Head of caudate nucleus (tissue), 42 donors: ENCODE measurements at places on chromosomes 11 and 22.

DNA sequence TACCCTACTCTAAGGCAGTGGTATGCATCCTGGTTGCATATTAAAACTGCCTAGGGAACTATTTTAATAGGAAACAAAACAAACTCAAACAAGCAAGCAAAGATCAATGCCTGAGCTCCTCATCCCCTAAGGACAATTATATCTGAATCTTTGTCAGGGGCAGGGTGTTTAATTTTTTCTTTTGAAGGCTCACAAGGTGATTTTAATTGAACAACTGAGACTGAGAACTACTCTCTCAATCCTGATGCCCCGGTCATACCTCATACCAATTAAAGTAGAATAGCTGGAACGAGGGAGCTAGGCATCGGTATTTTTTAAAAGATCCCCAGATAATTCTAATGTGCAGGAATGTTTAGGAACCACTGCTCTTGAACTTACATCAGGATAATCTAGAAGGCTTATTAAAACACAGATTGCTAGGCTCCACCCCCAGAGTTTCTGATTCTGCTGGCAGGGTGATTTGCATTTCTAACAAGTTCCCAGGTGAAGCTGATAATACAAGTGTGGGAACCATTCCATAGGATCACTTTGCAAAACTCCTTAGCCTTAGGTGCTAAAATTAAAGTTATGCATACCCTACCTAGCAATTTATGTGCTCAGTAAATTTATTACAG is 416.5 kb downstream of the GUCY1A2 start:
- DNase-seq: peak; percentile 75

GRCh38 chr11:17496406-17496805 is 19.8 kb upstream of the ABCC8 start:
- no peak for DNase-seq

DNA sequence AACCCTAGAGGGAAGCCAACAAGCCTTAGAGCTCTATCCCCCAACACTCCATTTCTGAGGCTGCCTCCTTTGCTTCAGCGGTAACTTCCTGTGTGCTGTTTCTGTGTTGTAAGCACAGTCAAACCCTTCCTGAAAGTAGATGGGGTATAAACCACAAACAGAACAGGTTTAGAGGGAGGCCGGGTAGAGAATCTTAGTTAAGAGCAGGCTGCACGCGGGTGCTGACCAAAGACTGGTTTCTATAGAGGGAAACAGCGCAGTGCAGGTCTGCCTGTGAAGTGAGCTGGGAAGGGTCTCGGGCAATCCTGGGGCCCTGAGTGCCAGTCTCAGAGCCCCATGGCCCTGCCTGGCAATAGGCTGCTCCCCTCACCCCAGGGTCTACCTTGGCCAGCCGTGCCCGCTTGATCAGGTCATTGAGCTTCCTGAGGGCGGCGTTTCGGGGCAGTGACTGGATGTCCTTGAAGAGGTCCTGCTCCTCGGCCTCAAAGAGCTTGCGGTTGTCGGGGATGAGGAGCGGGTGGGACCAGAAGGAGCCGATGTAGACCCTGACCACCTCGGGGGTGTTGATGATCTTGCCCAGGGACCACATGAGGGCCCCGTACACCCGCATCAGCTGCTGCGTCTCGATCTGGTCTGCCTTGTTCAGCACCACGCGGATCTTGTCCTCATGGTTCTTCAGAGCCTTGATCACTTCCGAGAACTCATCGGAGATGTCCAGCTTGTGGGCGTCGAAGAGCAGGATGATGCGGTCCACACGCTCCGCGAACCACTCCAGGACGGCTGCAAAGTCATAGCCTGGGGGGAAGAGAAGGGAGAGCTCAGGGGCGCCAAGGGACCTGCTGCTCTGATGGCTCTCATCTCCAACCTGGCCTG is 15.3 kb upstream of the CDC42BPG start:
- DNase-seq: no peak

- DNase-seq: no peak
These were observed 11.1 kb downstream of the MICAL2 start for GRCh38 chr11:12121517-12121916.

GRCh38 chr11:95595541-95595940 is 194.0 kb downstream of the FAM76B start:
- no peak for DNase-seq

DNA sequence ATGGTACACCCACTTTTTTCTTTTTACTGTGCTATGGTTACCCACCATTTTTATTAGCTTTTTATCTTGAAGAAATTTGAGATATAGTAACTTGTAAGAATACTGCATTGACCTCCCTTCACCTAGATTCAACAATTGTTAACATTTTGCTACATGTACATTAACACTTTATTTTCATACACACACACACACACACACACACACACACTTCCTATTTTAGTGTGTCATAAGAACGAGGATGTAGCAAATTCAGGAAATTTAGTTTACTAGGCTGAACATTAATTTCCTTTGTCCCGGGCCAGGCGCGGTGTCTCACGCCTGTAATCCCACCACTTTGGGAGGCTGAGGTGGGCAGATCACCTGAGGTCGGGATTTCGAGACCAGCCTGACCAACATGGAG is 1.1 kb upstream of the ATP6V1E1 start:
- no peak for DNase-seq

DNA sequence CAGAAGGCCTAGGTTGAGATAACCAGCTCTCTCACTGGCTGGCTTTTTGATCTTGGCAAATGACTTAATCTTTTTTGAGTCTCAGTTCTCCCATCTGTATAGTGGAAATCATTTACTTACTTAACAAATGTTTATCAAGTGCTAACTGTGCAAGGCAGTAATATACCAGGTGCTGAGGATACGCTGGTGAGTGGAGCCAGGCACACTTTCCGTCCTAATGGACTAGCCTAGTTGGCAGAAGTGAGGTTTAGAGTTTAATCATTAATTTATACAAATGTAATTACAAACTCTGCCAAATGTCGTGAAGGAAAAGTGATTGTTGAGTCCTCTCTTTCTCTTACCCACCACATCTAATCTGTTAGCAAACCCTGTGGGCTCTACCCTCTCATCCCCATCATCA is 33.3 kb downstream of the EXT2 start:
- DNase-seq: no peak

- no peak for DNase-seq
These were observed 25.8 kb downstream of the AP2A2 start for GRCh38 chr11:951507-951906.

DNA sequence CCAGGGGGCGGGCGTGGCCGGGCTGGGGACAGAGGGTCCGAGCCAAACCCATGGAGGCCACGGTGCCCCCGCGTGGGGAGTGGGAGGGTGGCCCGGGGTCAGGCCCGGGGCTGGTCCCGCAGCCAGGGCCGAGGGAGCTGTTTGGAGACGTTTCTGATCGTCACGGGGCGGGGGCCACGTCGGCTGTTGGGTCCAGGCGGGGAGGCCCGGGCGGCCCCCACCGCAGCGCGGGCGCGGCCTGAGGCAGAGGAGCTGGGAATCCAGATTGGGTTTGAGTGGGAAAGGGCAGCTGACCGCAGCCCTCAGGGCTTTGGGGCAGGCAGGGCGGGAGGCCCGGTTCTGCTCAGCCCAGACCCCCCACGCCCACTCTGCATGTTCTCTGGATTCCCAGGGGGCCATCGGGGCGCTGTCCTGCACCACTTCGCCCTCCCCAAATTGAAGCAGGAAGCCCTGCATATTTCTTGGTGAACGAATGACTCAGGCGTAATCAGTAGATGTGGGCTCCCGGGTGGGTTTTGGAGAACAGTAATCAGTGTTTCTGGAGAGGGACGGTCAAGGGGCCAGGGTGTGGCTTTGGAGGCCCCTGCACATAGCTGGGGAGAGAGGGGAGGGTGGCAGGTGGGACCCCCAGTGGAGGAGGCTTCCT is 583 bp downstream of the MRPL23 start:
- no peak for DNase-seq

- DNase-seq: peak; percentile 94
These were observed 4.2 kb downstream of the ARHGAP1 start for GRCh38 chr11:46696212-46696558.

- no peak for DNase-seq
These were observed 60.0 kb downstream of the FAM181B start for GRCh38 chr11:82673631-82674030.

DNA sequence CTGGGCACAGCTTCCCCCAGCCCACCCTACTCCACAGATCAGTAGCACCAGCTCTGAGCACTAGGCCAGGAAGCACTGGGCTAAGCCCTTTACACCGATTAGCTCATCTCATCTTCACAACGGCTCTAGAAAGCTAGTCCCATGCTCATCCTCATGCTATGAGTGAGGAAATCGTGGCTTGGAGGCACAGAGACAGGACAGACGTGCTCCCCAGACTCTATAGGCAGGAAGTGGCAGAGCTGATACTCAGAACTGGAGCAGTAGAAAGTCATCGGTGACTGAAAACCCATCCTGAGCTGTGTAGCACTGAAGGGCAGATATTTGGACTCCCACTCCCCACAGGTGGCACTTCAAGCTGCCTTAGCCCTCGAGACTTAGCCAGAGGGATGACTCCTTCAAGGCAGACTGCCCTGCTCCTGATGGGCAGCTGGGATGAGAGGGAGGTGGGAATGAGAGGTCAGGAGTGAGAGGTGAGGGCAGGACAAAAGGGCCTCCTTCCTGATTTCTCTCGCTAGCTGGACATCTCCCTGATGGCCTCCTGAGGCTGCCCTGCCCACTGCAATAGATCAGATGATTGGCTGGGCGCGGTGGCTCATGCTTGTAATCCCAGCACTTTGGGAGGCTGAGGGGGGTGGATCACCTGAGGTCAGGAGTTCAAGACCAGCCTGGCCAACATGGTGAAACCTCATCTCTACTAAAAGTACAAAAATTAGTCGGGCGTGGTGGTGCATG is 9.7 kb downstream of the CD5 start:
- no peak for DNase-seq

GRCh38 chr22:39765661-39766060 is 127.9 kb downstream of the ENTHD1 start:
- DNase-seq: peak; percentile 8

DNA sequence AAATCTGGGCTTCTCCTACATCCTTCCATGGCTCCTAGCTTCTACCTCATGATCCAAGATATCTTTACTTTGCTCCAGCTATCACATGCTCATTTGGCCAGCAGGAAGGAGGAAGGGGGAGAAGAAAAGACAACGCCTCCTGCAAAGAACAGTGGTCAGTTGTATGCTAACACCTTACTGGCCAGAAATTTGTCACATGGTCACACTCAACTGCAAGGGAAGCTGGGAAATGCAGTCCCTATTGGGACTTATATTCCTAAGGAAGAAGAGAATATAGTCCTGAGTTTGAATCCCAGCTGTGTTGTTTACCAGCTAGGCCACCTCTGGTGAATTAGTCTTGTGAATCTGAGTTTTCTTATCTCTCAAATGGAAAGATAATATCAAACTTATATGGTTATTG is 272.0 kb downstream of the BLID start:
- DNase-seq: no peak

DNA sequence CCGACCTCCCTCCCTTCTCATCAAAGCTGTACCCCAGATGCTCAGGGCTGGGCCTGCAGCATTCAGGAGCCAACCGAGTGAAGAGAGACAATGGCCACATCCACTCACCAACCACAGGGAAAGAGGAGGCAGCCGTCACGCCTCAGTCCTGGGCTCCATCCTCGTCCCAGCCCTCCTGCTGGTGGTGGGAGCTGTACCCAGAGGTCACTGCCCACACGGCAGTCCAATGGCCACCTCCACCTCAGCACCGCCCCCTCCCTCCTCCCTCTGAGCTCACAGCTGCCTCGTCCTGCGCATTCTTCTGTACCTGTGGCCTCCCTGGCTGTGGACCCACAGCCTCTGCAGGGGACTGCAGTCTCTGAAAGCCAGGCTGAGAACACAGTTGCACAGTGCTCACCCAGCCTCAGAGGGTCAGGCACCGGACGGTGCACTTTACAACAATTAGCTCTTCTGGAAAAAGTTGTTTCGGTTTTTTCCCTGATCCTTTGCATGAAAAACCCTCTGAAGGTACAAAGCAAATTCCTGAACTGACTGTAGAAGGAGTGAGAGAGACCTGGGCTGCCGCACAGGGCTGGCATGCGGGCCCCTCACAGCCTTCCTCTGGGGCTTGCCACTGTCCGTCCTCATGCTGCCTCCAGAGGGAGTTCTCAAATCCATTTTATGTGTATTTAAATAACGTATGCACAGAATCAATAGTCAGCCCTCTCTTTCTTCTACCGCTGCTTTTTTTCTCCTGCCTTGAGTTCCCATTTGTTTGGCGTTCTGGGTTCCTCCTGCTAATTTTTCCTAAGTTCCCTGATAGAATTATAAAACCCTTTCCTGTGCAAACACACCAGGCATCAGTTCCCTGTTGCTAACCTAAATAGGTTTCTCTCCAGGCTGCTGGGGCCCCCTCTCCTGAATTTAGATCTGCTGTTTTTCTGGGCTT is 52.7 kb downstream of the PHF21B start:
- no peak for DNase-seq

DNA sequence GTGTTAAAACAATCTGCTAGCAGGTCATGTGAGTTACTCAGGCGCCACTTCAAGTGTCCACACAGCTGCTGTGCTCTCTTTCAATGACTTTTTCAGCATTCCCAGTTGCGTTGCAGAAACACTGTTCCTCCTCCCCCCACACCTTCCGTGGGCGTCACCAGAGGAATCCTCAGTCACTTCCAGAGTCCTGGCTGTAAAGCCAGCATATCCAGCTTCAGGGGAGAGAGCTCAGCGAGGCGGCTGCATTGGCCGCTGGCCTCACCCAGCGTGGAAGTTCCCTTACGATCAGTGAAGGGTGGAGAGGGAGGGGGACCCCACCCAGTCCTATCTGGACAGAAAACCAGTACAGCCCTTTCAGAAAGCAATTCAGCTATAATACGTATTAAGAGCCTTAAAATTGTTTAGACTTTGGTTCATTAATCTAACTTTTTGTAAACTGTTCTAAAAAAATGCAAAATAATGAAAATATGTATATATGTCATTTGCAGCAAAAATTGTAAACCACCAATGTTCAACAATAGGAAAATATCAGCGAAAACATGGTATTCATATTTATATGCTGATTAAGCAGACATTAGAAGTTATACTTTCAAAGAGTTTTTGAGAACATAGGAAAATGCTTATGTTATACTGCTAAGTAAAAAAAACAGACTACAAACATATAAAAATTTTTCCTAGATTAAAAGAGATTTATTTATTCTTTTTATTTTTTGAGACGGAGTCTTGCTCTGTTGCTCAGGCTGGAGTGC is 2.8 kb upstream of the ANO9 start:
- no peak for DNase-seq

- DNase-seq: no peak
These were observed 153.1 kb downstream of the UVRAG start for GRCh38 chr11:75968021-75968625.

GRCh38 chr11:109071712-109072524 is 350.1 kb upstream of the C11orf87 start:
- DNase-seq: no peak

DNA sequence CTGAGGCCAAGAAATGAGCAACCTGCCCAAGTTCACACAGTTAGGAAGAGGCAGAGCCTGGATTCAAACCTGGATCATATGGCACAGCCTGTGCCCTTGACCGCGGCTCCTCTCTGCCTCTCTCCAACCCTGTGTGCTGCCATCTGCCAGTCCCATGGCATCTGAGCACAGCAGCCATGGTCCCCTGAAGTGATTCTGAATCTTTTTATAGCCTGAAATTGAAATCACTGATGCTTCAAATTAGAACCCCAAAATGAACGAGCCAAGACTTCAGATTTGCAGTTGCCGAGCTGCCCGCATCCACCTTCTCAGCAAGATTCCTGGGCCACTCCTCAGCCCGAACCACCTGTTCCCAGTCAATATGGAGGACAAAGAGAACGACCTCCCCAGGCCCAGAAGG is 252.7 kb downstream of the CTTN start:
- no peak for DNase-seq

GRCh38 chr11:2301631-2302305 is at the start of the genes C11orf21 and TSPAN32:
Gene C11orf21 (minus strand): TSS chr11:2301918. CDS start chr11:2301808, 110 bp downstream.
Gene TSPAN32 (plus strand): TSS chr11:2302013. CDS start chr11:2302150, 137 bp downstream.
- DNase-seq: peak; percentile 37
